Activated T-helper 17 cell treated with anti-CD3 and anti-CD28 coated beads, Interleukin-2, amount 50 U/mL, for 72 hours (primary cell): ENCODE measurements at places on chromosomes 4 and X. TPM values are rescaled to one million over a fixed set of nuclear protein-coding genes. Genes with fewer than 3 reads are reported as not detected.

NPNT gene
- not detected for total RNA-seq

TKTL1 gene
- 2.1 TPM for total RNA-seq

CABS1 gene
- not detected for total RNA-seq

RGS12 gene
- total RNA-seq, result 9.2 TPM

ENPP6 gene
- 2.2 TPM for total RNA-seq

FGA gene
- not detected for total RNA-seq

TEX13D gene
- not detected for total RNA-seq

UGT2B7 gene
- not detected for total RNA-seq

CSAG1 gene
- total RNA-seq, result not detected

FREM3 gene
- total RNA-seq, result not detected

SUPT20HL1 gene
- 0.71 TPM for total RNA-seq

POF1B gene
- 0.61 TPM for total RNA-seq

PLAC8 gene
- 58.9 TPM for total RNA-seq

IL3RA gene
- total RNA-seq, result 1.2 TPM

EXOC1L gene
- total RNA-seq, result not detected

MAGEA12 gene
- total RNA-seq, result not detected

DCHS2 gene
- total RNA-seq, result not detected

SASH3 gene
- 103 TPM for total RNA-seq
